ENCODE measurements at places on chromosomes 7 and 10.

GRCh38 chr10:79260811-79261740 lies 86.2 kb upstream of the PPIF start:
- DNase-seq: no peak

DNA sequence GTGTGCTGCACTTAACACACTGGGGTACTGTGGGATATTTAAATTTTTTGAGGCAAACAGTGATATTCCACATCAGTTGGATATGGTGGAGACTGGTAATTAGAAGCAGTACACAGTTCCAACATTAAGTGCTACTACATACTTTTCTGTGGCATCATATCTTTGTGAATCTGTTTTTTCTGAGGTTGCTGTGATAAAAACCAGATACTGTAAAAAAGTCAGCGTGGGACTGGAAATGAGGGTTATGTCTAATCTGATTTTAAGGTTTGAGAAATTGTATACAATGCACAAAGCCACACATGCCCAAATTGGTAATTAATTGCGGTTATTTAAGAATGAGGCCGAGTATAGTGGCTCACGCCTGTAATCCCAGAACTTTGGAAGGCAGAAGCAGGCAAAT lies 41.2 kb downstream of the TBC1D12 start:
- no peak for DNase-seq

- no peak for DNase-seq
These were observed 26.9 kb upstream of the MKLN1 start for GRCh38 chr7:131300572-131301466.

- DNase-seq: no peak
These were observed 2.9 kb downstream of the ELFN1 start for GRCh38 chr7:1672851-1673486.

DNA sequence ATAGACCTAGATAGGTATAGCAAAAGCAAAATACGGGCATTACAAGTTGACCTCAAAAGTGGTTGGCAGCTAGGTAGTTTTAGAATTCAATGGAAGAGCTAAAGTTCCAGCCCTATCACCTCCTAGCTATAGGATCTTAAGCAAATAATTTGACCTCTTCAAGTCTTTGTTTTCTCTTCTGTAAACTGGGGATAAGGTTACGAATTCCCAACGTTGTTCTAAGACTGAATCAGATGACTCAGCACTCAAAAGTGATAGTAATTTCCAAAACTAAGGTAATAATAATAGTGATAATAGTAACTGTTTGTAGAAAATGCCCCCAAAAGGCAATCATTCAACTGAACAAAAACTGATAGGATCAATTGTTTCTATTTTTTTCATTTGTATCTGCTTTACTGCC lies 445.2 kb downstream of the KCNMA1 start:
- DNase-seq: no peak

GRCh38 chr10:122162671-122163173 lies 108.4 kb upstream of the BTBD16 start:
- no peak for DNase-seq

DNA sequence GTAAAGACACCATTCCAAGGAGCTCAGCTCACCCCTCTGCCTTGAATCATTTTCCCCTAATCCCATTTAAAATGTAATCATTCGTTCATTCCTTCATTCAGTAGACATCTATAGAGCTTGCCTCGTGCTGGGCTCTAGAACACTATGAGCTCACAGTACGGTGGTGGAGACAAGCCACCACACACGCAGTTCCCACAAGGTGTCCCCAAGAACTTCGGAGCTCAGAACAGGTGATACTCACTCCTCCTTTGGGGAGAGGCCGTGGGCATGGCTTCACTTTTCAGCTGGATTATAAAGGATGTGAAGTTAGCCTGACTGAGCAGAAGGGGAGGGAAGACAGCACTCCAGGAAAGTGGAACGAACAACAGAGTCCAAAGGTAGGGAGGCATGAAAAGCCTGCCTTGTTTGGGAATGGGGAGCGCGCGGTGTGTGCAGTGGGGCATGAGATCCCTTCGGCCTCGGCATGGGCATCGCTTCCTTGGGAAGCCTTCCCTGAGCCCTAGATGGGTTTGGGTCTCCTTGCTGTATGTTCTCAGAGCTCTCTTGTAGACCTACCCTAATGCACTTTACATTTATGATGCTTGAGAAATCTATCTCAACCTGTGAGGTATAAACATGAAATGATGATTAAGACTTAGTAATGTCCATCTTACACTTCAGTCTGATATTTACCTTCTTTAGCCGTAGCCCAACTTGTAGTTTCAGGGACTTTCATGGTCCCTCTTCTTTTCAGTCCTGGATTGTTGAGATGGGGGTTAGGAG lies 809 bp upstream of the OGA start:
- no peak for DNase-seq

DNA sequence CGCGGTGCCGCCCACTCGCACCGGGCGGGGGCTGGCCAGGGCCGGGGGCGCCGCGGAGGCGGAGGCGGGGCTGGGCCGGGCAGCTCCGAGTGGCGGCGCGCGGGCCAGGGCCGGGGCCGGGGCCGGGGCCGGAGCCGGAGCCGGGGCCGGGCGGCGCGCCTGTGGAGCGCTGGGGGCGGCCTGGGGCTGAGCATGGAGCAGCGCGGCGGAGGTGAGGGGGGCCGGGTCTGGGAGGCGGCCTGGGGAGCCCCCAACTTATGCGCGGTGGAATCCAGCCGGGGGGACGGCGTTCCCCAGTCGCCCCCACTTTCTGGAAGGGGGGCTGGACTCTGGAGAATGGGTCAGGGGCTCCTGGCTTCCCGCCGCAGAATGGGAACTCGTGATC lies at the start of gene LZTS2:
TSS of gene LZTS2 (plus strand) at position 67 of the 385 bp plus-strand sequence. CDS start 2,731 bp downstream, outside the sequence.
- DNase-seq: no peak

- no peak for DNase-seq
These were observed 4.2 kb downstream of the AHR start for GRCh38 chr7:17302575-17303142.
